ENCODE measurements at places on chromosomes 5 and 9.

- H3K4me1 ChIP-seq, result no peaks in the 10 kb centered on the region
- DNase-seq, result peak; percentile 71
- no peaks in the 10 kb centered on the region for H3K27me3 ChIP-seq
- no peaks in the 10 kb centered on the region for H3K36me3 ChIP-seq
- H3K27ac ChIP-seq, result no peak overlapping the region
These were observed 137.7 kb downstream of the PRELID2 start for GRCh38 chr5:145697251-145697990.

DNA sequence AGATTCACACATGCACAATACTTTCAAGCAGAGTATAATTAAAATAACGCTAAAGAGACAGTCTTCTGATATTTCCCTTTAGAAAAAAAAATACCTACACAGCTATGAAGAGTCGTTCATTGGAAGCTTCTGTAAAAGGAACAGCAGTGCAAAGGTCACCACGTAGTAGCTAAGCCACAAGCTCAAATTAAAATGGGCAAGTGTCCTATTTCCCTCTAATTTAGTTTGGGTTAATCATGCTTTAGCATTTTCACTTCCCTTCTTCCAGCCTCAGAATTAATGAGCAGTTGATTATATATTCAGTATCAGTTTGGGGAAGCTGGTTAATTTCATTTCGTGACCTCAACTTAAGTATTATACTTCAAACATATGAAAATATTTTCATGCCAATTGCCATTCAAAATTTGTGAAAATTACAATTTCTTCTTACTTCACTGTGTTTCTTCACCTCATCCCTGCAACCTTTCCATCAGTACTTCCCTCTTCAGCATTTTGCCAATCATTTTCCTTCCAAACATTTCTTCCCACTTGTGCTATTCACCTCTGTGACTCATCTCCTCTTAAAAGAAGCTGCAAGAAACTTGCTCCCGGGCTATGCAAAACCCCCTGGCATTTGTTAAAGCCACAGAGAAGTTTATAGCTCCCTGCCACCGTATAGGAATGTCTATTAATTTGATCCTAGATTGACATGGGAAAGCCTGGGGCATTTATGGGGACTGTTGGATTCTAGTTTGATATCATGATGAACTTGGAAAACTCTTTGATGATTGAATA is 83.0 kb downstream of the DMRTA1 start:
- no peak overlapping the region for H3K27ac ChIP-seq
- no peaks in the 10 kb centered on the region for H3K4me1 ChIP-seq
- H3K27me3 ChIP-seq, result no peaks in the 10 kb centered on the region
- no peak overlapping the region for H3K4me3 ChIP-seq

DNA sequence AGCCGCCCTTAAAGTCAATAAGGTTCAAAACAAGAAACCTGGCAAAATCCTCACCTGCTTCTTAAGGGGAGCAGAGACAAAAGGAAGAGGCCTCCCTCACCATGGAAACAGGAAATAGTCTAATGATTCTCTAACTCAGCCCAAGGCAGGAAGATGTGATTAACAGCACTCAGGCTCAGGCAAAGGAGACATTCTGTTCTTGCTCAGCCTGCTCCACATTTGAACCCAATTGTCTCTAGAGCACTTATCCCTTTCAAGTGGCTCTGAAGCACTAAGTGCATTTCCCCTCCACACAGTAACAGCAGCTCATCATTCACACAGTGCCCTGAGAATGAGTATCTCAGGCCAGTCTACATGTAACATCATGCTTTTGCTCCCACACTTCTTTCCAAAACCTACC is 72.3 kb downstream of the NIPSNAP3B start:
- no peaks in the 10 kb centered on the region for H3K27me3 ChIP-seq
- no peaks in the 10 kb centered on the region for H3K36me3 ChIP-seq
- peaks cover 12% of the 10 kb centered on the region for H3K4me1 ChIP-seq
- peak; percentile 24 for DNase-seq

- no peak overlapping the region for H3K27ac ChIP-seq
- H3K4me3 ChIP-seq, result no peak overlapping the region
- DNase-seq, result no peak
These were observed 69.4 kb upstream of the TBC1D2 start for GRCh38 chr9:98324801-98325200.

- H3K4me1 ChIP-seq, result peaks cover 14% of the 10 kb centered on the region
- peak; percentile 80 for DNase-seq
- no peak overlapping the region for H3K4me3 ChIP-seq
- no peaks in the 10 kb centered on the region for H3K36me3 ChIP-seq
These were observed 2.6 kb upstream of the AFAP1L1 start for GRCh38 chr5:149268928-149269557.

DNA sequence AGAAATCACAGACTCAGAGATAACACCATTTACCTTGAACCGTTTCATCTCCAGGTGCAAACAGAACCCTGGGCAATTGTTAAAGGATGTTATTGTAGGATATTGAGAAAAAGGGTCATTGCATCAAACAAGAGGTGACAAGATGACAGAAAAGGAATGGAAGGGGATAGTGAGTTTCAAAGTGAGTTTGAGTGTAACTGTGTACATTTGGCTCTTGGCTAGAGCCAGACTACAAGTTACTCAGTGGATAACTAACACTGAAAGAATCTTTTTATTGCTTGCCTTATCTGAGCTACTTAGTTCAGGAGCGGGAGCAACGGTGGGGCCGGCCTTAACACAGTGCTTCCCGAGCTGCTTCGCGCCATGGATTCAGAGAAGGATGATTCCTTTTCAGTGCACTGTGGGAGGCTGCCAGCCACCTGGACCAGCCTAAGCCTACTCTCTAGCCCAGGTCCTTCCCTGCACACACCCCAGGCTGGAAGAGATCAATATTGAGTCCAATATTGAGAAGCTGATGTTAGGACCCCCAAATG is 193.4 kb downstream of the ATPSCKMT start:
- DNase-seq, result no peak
- H3K4me3 ChIP-seq, result no peak overlapping the region
- no peaks in the 10 kb centered on the region for H3K4me1 ChIP-seq

GRCh38 chr9:78150312-78150982 is 85.4 kb upstream of the CEP78 start:
- H3K27me3 ChIP-seq, result no peaks in the 10 kb centered on the region
- no peaks in the 10 kb centered on the region for H3K36me3 ChIP-seq
- no peak overlapping the region for H3K4me3 ChIP-seq
- no peaks in the 10 kb centered on the region for H3K4me1 ChIP-seq

DNA sequence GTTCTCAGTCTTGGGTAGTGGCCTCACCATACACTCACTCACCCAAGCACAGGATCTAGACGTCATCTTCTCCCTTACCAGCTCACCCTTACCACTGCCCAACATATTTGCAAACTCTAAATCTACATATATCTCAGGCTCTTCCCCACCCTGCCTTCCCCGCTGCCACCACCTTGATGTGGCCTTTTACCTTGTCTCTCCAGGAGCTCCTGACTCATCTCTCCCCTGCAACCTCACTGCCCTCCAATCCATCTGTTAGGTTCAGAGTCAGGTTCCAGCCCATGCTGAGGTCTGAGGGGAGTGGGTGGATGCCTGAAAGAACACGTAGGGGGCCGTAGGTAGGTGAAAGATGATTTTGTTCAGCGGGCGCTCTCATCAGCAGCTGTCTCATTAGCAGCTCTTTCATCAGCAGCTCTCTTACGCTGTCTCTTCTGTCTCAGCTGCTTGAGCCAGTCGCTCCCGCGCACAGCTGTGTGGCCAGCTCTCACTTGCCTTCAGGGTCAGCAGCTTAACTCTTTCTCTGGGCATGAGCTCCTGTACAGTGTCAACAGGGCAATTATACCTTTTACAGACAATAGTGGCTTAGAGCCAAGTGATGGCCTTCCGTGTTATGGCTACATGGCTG is 23.1 kb upstream of the CKMT2 start:
- H3K4me3 ChIP-seq, result no peak overlapping the region
- H3K4me1 ChIP-seq, result no peaks in the 10 kb centered on the region
- no peaks in the 10 kb centered on the region for H3K27me3 ChIP-seq
- H3K27ac ChIP-seq, result no peak overlapping the region
- no peaks in the 10 kb centered on the region for H3K36me3 ChIP-seq

GRCh38 chr9:121298689-121299466 is 30.9 kb downstream of the GSN start:
- no peak overlapping the region for H3K27ac ChIP-seq
- DNase-seq, result no peak
- H3K36me3 ChIP-seq, result peaks cover 18% of the 10 kb centered on the region
- peaks cover 42% of the 10 kb centered on the region for H3K4me1 ChIP-seq
- peaks cover 2% of the 10 kb centered on the region for H3K27me3 ChIP-seq
